ENCODE measurements at places on chromosomes 2 and 18.

DNA sequence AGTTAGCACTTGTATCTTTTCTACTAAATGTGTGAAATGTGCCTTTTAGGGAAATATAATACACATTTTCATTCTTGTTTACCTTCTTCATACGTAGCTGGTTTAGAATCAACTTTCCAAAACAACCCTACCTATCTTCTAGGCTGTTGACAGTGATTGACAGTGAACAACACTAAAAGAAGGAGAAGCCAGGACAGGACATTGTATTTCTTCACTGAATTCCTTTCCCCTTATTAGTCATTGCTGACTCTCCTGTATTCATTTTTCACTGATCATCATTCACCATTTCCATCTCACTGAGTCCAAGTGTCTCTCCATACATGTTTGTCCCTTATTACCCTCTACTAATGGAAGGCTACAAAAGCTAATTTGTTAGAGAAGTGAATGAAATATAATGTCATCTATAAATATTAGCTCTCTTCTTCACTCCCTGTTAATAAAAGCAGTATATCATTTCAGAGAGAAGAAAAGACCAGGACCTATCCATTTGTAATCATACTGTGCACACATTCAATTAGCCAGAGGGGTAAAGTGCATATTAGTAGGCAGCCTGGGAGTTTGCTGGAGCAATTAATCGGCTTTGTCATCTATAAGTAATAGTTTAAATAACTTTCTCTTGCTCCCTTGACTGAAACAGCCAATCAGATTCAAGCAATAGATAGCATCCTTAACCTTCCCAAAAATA lies 192.5 kb upstream of the FOSL2 start:
- no peak for ATAC-seq

DNA sequence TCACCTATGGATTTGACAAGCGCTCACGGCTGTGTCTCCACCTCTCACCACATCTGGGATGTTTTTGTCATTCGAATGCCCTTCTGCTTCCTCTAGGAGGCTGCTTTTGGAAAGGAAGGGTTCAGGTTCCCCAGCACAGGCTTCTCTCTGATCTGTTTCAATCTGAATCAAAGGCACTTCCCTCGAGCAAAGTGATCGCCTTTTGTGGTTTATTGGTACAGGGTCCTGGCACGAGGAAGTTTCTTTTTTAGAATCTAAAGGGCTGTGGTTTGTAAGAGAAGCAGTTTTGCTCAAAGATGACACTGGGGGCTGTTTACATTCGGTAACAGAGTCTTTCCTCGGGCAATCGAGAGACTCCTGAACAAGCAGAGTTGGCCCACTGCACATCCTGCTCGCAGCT lies 145.0 kb downstream of the DAW1 start:
- ATAC-seq: no peak

GRCh38 chr2:60530660-60531281 lies 22.7 kb downstream of the BCL11A start:
- no peak for ATAC-seq

GRCh38 chr2:59538398-59538911 lies 1015.0 kb downstream of the BCL11A start:
- ATAC-seq: no peak

- no peak for ATAC-seq
These were observed 378.3 kb downstream of the MTX2 start for GRCh38 chr2:176647325-176648165.

GRCh38 chr2:86186431-86186830 lies 8.8 kb downstream of the IMMT start:
- ATAC-seq: peak; percentile 36

DNA sequence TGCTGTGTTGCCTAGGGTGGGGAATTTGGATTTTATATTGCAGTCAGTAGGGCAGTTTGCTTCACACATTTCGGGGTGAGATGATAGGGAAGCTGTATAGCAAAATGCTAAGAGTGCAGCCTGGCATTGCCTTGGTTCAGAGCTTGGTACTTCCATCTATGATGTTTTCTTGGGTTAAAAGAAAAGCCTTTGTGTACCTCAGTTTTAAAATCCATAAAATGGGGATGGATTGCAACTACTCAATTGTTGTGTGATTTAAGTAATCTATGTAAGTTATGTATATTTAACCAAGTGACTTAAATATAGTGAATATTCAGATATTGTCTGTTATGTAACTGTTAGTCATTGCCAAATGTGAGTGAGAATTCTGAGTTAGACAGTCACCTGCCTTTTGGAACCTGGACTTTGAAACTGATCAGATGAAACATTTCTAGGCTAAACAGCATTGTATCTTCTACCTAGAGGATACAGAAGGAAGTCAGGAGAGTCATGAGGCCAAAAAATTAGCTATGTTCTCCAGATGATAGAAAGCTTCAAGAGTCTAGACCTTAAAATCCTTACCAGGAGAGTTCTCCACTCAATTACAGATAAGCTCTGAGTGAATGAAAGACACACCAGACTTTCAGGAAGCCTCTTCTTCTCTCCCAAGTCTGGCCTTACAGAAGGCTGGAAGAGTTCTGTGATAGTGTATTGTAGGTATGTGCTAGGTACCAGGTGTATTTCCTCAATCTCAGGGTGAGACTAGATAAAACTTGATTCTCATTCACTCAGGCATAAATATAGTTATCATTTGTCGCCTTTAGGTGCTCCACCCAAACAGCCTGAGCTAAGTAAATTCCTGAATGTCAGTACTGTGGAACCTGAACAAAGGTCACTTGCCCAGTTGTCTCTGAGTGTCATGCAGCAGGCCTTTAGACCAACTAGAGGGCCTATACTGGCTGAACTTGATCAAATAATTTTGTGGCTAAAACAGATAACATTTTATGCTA lies 7.5 kb downstream of the RIOK3 start:
- no peak for ATAC-seq

DNA sequence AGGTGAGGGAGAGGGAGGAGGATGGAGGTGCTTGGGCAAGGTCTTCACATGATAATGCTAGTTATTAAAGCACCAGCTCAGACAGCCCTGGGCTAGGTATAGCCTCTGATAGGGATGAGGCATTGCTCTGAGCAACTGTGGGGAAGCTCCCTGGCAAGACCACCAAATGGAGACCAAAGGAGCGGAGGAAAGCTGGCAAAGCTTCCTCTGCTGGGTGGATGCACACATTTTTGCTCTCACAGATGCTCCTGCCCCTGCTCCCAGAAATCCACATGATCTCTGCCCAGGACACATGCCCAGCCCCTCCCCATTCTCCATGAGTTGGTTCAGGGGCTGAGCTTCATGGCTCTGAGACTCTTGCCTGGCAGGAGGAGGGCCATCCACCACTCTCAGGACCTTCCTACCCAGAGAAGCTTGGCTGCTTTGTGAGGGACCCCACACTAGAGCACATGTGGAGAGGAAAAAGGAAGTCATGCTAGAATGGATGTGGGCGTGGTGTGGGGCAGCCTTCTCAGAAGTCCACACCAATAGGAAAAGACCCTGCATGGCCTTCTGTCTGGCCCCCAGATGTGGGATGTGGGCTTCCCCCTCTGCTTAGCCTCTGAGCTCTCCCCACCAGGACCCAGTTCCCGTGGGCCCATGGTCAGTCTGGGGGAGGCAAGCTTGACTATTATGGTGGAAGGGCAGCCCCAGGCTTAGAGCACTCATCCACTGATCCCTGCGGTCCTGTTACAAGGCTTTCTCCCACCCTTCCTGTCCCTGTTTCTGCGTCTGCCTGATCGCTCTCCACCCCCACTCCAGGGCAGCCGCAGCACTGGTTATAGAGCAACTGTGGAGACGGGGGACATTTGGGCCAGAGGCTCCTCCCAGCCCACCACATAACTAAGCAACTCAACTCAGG lies 10.5 kb upstream of the CYP26B1 start:
- no peak for ATAC-seq

Data from activated CD4-positive, CD25-positive, alpha-beta regulatory T cell treated with anti-CD3 and anti-CD28 coated beads, Interleukin-2, amount 50 U/mL, for 24 hours (primary cell).